ENCODE measurements at places on chromosomes 1 and 21.

- DNase-seq, result no peak
Measured at GRCh38 chr1:76210160-76210559, 135.6 kb downstream of the ST6GALNAC3 start.

GRCh38 chr1:103075316-103076000 lies 32.9 kb downstream of the COL11A1 start:
- no peak for DNase-seq

DNA sequence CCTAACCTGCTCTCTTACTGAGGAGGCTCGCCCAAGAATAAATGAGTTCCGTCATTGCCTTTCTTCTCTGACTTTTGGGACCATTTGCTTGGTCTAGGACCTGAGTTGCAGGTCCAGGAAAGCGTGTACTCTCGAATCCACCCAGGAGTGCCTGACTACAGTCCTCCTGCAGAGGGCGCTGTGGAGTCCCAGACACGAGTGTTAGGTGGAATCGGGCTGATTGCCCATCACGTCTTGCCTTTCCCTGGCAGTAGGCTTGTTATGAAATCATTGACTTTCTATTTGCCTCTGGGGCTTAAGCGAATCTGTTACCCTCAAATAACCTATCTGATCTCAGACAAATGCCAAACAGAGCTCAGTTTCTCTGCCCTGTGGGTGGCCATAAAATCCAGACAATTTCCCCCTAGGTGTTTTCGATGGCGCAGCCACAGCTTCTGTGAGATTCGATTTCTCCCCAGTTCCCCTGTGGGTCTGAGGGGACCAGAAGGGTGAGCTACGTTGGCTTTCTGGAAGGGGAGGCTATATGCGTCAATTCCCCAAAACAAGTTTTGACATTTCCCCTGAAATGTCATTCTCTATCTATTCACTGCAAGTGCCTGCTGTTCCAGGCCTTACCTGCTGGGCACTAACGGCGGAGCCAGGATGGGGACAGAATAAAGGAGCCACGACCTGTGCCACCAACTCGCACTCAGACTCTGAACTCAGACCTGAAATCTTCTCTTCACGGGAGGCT lies at the start of gene IL20:
Gene IL20 (plus strand): TSS at position 685 of the 733 bp plus-strand sequence. CDS start 230 bp downstream, outside the sequence.
- peak; percentile 85 for DNase-seq

DNA sequence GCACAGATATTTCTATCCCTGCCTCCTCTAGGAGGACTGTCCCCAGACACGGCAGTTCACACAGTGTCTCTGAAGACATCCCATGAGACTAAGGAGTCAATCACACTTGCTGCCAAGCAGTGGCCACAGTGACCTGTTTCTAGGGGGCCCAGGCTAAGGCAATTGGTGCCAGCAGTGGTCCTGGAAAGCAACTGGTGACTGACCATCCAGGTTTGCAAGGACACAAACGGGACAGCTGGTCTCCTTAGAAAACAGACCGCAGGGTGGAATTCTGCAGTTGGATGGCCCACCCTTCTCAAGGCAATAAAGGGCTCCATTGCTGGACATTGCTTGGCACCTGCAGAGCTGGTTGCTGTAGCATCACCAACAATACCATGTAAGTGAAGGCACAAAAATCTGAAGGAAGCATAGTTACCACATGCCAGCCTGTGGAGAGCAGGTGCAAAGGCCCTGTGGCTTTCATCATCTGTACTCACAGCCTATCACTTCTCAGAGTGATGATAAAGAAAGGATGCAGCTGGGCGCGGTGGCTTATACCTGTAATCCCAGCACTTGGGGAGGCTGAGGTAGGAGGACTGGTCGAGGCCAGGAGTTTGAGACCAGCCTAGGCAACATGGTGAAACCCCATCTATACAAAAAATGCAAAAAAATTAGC lies 81.5 kb downstream of the STUM start:
- DNase-seq, result no peak

DNA sequence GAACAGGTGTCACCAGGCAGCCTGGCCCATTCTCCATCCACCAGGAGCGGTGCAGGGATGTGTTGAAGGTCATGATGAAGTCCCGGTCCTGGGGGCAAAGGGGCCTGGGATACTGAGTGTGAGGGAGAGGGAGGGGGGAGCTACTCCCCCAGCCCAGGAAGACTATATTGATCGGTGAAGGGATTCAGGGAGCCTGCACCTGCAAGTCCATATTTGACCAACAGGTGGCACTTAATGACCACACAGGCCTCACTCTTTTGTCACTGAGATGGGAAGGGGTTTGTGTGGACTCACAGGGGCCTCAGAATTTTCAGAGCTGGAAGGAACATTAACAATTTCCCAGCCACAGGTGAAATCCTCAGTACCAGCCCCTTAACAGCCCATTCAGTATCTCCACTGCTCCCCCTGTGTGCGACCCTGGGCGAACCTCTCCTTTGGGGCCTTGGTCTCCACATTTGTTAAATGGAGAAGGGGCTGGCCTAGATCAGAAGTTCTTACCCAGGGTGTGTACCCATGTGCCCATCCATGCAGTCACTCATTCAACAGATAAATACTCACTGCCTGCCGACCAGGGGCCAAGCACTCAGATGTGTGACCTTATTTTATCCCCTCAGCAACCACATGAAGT lies 55.6 kb downstream of the NKAIN1 start:
- DNase-seq, result no peak

DNA sequence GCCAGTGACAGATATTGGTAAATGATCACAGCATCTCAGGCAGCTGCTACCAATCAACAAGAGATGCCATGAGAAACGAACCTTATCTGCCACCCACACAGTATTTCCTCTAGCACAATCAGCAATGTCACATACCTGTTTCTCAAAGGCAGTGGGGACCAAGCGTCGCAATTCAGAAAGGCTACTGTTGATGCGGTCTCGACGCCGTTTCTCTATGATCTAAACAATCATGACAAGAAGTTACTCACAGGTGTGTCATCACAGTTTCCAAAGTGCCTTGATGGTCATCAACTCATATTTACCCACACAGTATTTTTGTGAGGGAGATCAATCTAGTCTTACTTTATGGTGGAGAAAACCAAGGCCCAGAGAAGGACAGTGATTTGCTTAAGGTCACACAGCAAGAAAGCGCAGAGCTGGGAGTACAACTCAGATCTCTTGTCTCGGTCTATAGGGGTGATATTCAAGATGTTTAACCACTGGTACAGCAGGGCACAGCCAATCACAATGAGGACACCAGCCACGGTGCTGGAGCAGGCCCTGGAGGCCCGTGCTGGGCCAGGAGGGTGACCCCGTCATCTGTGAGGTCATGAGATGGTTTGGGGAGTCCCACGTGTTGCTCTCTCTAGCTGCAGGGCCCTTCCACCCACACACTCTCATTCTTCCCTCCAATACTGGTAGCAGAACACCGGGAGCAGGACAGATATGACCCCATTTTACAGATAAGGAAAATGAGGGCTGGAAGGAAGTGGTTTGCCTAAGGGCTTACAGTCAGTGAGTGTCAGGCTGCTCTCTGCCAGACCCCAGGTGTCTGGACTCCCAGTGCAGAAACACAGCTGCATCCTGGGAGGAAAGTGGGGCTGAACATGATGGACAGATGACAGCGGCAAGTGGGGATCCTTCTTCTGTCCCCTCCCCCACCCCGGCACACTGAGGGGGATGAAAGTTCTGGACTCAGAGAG lies 7.8 kb downstream of the HEYL start:
- DNase-seq, result no peak

- DNase-seq, result no peak
Measured at GRCh38 chr1:17409391-17409811, 30.1 kb downstream of the RCC2 start.

DNA sequence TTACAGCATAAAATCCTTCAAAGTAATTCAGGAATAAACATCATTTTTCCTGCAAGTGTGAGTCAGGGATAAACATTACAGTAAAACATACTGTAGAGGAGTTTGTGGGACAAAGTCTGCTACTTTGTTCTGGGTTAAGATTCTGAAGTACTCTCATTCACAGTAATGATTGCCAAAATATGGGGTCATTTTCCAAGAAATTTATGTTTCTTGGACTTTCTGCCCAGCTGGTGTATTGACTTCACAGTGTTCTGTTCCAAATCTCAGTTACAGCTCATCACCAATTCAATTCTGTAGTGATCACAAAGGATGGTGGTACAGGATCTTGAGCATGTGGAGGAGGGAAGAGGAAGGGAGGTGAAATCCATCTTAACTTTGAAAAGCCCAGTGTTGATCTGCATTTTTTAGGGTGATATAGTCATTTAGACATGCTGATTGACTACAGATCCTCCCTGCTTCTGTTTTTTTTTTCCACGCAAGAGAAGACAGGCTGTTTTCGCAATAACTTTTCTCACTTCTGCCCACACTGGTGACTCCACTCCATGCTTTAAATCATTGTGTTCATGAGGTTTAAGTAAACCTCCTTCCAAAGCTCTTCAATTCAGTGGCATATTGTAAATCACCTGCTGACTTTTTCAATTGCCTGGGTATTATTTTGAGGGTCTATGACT lies 60.4 kb upstream of the C1orf53 start:
- DNase-seq, result no peak

DNA sequence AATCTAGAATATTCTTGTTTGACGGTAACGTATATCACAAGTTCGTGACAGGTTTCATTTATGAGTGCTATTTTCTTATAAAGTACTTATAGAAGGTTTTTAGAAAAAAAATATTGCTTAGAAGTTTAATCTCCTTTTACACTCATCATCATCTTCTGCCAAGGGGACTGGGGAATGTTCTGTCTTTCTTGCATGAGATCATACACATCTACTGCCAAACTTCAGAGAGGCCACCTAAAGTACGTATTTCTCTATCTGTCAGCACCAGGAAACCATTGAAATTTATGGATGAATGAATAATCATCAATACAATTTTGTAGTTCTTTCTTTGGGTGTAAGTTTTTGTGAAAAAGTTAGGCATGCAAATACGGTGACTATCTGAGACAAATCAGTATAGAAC lies 245.8 kb downstream of the SPATA17 start:
- no peak for DNase-seq

DNA sequence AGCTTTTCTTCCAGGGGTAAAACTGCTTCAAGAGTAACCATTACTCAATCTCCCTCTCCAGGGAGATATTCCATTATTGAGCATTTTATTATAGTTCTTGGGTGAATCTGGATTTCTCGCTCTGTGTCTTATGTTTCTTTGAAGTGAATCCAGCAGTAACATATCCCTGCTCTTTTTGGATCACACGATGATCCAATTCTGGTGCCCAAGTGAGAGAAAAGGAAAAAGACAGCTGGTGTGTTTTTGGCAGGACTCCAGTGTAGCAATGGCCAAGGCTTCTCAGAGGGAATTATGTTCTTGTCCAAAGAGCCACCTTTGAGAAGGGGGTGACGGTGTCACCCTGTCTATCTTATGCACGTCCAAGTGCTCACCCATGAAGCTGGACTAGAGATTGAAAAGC lies 140.3 kb upstream of the ERRFI1 start:
- no peak for DNase-seq

GRCh38 chr21:34670962-34671348 lies 2.2 kb downstream of the CLIC6 start:
- no peak for DNase-seq

DNA sequence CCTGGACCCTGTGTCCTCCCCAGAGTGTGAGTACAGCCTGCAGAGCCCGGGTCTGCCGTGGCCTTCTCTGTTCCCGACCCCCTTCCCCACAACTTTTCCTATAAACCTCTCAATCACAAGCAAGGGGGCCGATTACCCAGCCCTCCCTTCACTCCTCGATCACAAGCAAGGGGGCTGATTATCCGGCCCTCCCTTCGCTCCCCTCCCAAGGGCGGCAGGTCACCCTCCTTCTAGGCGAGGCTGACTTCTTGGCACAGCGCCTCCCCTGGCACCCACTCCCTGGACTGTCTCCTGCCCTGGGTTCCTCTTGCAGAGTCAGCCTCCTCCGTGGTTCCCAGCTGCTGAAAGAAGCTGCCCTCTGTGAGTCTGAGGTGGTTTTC lies 12.3 kb upstream of the LDLRAP1 start:
- DNase-seq, result no peak

DNA sequence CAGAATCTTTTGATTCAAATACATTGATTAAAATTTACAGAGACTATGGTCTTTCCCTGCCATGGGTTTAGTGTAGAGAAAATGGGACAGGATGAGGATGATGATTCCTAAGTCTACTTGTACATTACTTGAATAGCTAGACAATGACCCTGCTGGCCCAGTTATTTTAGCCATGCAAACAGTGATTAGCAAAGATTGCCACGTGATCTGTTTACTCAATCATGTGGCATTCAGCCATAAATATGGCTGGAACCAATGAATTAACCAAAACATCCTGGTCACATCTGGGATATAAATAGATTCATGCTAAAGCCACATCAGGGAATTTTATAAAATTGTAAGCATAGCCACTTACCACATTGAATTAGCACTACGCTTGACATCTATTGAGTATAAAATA lies 167.3 kb downstream of the PBX1 start:
- DNase-seq, result no peak

Data from activated naive CD4-positive, alpha-beta T cell treated with anti-CD3 and anti-CD28 coated beads, Interleukin-2, amount 50 U/mL, for 16 hours (primary cell).